DND-41 (cell line): ENCODE measurements at places on chromosomes 4 and X.

- DNase-seq, result no peak
Measured at GRCh38 chr4:169253904-169254303, 16.9 kb downstream of the SH3RF1 start.

- DNase-seq, result no peak
Measured at GRCh38 chr4:55395218-55395528, 584 bp upstream of the TMEM165 start.

GRCh38 chrX:66015900-66016689 lies 23.8 kb downstream of the VSIG4 start:
- no peak for DNase-seq

- DNase-seq, result no peak
Measured at GRCh38 chrX:11375614-11376119, 82.5 kb downstream of the AMELX start.

- DNase-seq, result peak; percentile 20
Measured at GRCh38 chrX:115690511-115691216, 129.7 kb downstream of the PLS3 start.
